ENCODE measurements at places on chromosomes 1 and 21.

DNA sequence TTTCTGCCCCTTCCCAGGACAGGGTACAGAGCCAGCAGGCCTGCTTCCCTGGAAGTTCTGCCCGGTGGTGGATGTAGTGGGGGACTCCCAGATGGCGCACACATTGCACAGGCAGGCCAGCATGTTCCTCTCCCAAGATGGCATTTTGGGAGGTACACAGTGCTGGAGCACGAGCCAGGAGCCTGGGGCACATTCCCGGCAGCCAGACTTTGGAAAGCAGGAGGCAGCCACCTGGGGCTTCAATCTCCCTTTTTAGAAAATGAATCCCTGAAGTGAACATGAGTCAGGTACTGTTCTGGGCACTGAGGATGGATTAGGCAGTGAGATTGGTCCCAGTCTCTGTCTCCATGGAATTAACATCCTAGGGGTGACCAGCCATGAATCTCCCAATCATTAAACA lies 56.9 kb downstream of the RUNX1 start:
- ATAC-seq, result no peak

DNA sequence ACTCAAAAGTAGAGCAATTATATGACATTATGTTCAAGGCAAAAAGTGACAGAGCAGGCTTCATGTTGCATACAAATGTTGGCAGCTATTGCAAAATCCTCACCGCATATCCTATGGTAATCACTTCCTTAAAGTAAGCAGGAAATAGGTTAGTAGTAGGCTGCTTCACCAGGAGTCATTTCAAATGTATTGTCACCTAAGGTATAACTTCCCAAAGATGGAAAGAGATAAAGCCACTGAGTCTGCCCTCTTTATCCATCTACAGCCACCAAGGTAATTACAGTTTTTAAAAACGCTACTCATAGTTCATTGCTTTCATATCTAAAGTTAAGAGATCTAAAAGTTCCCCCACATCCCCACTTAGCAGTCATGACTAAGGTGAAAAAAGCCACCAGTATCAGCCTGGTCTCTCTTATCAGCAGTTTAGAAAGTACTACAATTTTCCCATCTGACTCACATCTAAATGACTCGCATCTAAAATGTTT lies 31.6 kb upstream of the UBE2U start:
- peak; percentile 67 for ATAC-seq

- no peak for ATAC-seq
Measured at GRCh38 chr1:57770772-57771171, 346.9 kb upstream of the DAB1 start.

DNA sequence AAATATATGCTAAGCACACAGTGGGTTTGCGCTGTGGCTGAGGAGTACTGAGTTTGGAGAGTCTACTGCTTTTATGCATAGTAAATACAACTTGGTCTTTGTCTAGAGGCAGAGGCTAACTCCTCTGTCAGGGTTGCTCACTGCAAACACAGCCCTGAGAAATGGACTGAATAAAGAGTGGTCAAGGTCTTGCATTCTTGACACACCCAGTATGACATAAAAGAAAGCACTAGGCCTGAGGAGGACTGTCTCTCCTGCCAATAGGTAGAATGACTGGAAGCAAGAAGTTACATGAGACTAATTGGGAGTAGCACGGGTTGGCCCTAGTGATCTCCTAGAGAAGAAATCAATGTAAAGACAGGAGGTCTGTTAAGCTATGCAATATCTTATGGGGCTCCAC lies 367.2 kb upstream of the B3GALT2 start:
- ATAC-seq, result no peak

DNA sequence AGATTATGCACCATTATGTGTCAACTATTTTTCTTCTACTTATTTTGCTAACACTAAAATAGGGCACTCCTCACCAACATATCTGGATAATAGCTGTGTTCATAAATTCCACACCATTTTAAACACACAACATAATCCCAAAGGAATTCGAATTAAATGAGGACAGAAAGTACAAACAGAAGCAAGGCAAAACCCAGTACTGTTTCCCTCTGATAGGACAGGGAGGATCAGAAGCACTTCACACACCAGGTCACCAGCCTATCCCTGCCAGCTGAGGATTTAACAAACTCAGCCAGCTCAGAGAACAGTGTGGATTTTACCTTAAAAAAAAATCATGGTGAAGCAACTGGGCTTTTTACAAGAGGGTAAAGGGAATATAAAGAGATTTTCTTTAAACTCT lies 20.0 kb downstream of the CRYZ start:
- ATAC-seq, result no peak

- no peak for ATAC-seq
Measured at GRCh38 chr1:7150724-7151280, 365.5 kb downstream of the CAMTA1 start.

GRCh38 chr1:92329347-92330129 lies 30.7 kb downstream of the RPAP2 start:
- no peak for ATAC-seq

DNA sequence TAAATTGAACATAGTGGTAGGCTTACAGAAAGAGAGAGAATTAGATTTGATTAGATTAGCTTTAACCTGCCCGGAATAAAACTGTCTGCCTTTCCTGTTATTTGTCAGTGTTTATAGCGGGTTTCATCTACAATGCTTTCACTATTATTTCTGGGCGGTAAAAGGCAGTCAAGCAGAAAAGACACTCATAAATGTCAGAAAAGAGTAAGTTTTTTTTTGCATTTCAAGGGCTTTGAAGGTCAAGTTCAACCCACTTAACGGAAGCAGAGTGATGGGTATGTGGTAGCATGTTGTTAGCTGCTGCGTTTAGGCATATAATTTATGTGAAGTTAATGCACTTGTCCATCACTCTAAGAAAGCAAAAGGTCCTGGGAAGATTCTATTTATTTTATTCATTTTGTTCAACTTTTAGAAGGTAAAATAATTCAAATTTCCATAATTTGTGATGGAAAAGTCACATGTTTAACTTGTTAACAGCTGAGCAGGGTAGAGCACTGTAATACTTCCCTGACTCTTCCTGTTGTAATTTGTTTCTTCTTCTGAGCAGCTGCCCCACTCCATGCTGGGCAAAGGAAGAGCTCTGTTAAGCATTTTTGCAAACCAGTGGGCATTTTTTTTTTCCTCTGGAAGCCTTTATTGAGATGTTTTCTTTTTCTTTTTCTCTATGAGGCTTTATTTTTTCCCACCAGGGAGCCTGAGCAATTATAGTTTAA lies 220.1 kb downstream of the ST6GALNAC3 start:
- ATAC-seq, result peak; percentile 71

DNA sequence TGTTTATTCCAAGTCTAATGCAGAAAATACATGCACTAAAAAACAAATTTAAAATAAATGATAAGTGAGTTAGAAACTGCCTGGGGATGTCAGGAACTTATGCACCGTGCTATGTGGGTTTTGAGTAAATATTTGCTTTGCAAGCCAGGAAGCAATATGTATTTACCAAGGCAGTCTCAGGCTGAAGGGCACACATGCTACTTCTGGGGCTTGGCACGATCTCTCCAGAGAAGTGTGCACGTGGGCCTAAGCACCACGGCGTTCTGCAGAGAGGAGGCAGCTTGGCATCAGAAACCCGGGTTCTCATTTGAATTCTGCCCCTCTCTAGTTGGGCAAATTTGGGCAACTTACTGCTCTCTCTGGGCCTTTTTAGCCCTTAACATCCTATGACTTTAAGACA lies 72.6 kb upstream of the ROR1 start:
- no peak for ATAC-seq

DNA sequence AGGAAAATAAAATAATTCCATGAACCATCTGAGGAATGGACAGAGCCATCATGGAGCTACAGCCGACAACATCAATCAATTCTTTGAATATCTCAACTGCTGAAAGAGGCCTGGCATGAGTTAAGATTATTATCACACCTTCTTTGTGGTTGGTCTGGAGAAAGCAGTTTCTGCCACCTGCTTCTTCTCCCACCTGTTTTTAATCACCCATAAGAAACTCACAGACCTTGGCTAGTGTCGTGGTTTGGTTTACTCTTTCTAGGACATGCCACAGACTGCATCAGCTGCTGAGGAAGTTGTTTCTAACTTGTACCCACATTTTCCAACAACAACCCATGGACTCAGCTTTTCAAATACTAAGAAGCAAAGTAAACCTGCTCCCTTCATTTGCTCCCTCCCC lies 65.6 kb downstream of the NTPCR start:
- no peak for ATAC-seq

GRCh38 chr1:209775678-209776077 lies 8.7 kb downstream of the C1orf74 start:
- no peak for ATAC-seq

DNA sequence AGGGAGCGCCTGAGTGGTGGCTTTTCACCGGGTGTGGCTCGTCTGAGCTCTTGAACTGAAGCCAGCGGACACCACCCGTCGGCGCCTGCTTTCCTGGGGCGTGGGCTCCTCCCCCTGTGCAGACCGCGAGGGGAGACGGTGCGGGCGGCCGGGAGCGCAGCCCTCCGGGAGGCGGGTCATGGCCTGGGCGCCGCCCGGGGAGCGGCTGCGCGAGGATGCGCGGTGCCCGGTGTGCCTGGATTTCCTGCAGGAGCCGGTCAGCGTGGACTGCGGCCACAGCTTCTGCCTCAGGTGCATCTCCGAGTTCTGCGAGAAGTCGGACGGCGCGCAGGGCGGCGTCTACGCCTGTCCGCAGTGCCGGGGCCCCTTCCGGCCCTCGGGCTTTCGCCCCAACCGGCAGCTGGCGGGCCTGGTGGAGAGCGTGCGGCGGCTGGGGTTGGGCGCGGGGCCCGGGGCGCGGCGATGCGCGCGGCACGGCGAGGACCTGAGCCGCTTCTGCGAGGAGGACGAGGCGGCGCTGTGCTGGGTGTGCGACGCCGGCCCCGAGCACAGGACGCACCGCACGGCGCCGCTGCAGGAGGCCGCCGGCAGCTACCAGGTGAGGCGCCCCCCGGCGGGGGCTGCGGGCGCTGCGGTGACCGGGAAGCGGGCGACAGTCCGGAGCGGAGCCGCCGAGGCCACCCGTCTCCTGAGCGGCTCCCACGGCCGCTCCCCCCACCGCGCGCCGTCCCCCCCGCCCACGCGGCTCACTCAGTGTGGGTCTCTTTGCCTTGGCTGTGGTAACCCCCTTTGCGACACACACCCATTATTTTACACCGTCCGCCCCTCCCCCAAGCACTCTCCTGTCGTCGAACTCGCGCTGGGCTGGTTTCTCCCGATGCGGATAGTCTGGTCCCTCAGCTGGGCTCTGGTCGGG lies at the start of gene TRIM58:
Gene TRIM58 (plus strand): TSS at position 119 of the 916 bp plus-strand sequence. CDS start 60 bp downstream, at position 179.
- ATAC-seq, result peak; percentile 39

- no peak for ATAC-seq
Measured at GRCh38 chr1:95033843-95034242, 38.9 kb downstream of the ALG14 start.

- ATAC-seq, result no peak
Measured at GRCh38 chr1:101431956-101432510, 195.2 kb downstream of the S1PR1 start.

DNA sequence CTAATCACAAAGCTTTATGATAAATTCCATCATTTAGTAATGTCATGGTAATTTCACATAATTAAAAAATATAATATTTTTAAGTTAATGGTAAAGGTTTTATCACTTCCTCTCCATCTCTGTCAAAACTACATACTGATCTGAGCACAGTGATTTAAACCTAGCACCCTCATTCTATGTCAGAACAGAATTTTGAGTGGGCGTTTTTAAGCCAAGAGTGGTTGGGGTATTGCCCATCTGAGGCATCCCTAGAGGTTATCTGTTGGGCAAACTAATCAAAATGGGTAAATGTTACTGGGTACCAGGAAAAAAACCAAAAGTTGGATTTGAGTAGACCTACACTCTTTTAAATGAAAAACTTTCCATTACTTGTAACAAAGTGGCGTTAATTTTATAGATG lies 100.7 kb upstream of the GFI1 start:
- ATAC-seq, result peak; percentile 70

DNA sequence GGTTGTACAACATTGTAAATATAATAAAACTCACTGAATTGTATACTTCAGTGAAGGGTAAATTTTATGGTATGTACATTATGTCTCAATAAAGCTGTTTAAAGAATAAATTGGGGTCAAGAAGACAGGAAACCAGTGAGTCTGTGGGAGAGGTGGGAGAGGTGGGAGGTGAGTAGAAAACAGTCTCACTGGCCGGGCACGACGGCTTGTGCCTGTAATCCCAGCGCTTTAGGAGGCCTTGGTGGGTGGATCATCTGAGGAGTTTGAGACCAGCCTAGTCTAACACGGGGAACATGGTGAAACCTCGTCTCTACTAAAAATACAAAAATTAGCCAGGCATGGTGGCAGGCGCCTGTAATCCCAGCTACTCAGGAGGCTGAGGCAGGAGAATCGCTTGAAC lies 4.2 kb downstream of the MTMR11 start:
- ATAC-seq, result no peak

- no peak for ATAC-seq
Measured at GRCh38 chr1:167701510-167701909, 20.3 kb upstream of the MPZL1 start.

DNA sequence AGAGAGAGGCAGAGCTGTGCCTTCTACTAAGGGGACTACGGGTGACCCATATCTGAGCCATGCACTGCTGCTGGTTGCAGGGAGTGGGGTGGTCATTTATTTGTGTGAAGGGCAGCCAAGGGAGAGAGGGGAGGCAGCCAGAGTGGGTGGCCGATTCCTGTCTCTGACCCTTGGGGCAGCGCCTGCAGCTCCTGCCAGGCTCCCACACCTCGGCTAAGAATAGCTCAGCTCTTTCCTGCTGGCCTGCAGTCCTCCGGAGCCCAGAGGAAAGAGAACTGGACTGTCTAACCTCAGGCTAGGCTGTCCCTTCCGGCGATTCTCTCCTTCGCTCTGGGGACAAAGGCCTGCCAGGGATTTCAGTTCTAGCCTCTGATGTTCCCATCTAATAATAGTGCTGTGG lies 11.6 kb upstream of the CD34 start:
- ATAC-seq, result no peak

- ATAC-seq, result no peak
Measured at GRCh38 chr1:168783458-168784210, 54.6 kb upstream of the DPT start.

DNA sequence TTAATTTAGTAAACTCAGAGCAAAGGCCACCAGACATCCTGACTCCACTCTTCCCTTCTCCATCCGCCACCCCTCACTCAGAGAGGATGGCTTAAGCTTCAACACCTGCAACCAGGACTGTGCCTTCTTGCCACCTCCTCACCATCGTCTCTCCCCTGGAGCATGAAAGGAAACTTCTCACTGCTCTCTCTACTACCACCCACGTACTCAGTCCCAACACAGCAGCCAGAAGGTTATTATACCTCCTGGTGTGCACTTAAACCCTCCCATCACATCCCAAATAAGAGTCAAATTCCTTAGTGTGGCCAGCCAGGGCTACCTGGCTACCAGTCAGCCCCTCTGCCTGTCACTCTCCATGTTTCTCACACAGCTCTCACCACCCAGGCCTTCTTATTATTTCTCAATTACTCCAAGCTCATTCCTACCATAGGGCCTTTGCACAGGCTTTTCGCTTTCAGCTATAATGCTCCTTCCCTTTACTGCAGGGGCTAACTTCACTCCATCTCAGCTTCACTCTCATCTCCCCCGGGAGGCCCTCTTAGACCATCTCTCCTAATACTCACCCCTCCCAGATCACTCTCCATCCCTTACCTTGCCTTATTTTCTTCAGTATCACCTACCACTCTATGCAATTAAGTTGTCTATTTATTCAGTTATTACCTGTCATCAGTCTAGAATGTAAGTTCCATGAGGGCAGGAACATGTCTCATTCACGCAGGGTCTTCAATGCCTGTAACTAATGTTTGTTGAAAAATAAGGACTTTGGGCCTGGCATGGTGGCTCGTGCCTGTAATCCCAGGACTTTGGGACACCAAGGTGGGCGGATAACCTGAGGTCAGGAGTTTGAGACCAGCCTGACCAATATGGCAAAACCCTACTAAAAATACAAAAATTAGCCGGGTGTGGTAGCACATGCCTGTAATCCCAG lies 137.5 kb downstream of the TOMM20 start:
- ATAC-seq, result no peak

GRCh38 chr21:35862969-35863368 lies 197.4 kb downstream of the SETD4 start:
- no peak for ATAC-seq
